ENCODE measurements at places on chromosomes 3 and 15.
A peak's percentile ranks its signal among the peaks of the same experiment; 100 is the strongest.

GRCh38 chr15:43118286-43118685, 12.4 kb upstream of the UBR1 start:
- no peak overlapping the region for H3K27ac ChIP-seq
- no peak for DNase-seq
- H3K4me3 ChIP-seq: no peak overlapping the region
- H3K27me3 ChIP-seq: peaks cover 46% of the 10 kb centered on the region
- H3K4me1 ChIP-seq: no peaks in the 10 kb centered on the region
- no peaks in the 10 kb centered on the region for H3K36me3 ChIP-seq

DNA sequence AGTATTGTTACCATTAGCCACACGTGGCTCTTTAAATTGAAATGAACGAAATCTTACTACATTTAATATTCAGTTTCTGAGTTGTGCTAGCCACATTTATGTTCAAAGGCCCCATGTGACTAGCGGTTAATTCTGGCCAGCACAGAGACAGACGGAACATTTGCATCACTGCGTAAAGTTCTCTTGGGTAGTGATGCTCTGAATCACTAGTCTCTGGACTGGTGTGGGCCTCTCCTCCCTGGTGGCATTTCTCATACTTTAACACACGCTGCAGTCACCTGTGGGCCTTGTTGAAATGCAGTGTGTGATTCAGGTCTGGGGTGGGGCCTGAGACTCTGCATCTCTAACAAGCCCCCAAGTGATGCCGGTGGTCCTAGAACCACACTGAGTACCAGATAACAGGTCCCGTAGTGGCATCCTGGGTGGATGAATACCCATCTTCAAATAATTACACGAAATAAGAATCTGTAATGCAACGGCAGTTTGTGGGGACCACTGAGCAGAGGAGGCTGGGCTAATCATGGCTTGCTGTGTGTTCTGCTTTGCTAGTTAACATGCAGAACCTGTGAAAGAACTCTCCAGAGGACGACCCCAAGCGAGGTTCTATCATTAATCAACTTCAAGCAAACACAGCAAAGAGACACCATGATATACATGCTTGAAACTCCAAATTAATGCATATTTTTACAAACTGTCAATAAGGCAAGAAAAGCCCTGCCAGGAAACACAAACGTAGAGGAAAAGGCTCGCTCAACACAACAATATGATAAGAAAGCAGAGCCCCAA, 623.8 kb downstream of the FOXP1 start:
- H3K27me3 ChIP-seq: no peaks in the 10 kb centered on the region
- H3K36me3 ChIP-seq: no peaks in the 10 kb centered on the region
- no peak for DNase-seq

- peak; percentile 61 for DNase-seq
- H3K27me3 ChIP-seq: peaks cover 5% of the 10 kb centered on the region
Observed at GRCh38 chr3:127074900-127075360, 92.0 kb downstream of the PLXNA1 start.

- no peak overlapping the region for H3K4me3 ChIP-seq
- H3K4me1 ChIP-seq: peaks cover 14% of the 10 kb centered on the region
- H3K27me3 ChIP-seq: no peaks in the 10 kb centered on the region
Observed at GRCh38 chr3:192927016-192927415, 9.4 kb upstream of the MB21D2 start.

- H3K27me3 ChIP-seq: no peaks in the 10 kb centered on the region
- H3K4me3 ChIP-seq: peak overlapping the region; percentile 79
- peak; percentile 63 for DNase-seq
- H3K27ac ChIP-seq: no peak overlapping the region
- no peaks in the 10 kb centered on the region for H3K36me3 ChIP-seq
- H3K4me1 ChIP-seq: peaks cover 43% of the 10 kb centered on the region
Observed at GRCh38 chr15:90869140-90869541, 753 bp downstream of the FURIN start.

DNA sequence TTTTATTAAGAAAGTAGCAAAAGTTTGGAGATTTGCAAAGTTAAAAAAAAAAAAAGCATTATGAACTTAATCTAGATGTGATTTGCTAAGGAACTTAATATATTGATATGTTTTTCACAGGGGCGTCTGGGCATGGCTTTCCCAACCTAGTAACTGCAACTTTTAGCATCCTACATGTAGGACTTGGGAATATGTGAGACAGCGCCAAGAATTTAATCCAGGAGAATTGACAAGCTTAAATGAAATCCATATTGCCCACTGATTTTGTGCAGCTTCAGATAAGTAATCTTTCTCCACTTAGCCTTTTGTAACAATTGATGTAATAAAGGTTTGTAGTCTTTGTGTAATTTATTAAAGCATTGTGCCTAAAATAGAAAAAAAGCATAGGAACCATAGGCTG, 982 bp upstream of the GABPB1 start:
- H3K36me3 ChIP-seq: peaks cover 37% of the 10 kb centered on the region
- H3K27ac ChIP-seq: no peak overlapping the region
- DNase-seq: no peak

- no peaks in the 10 kb centered on the region for H3K4me1 ChIP-seq
- H3K27ac ChIP-seq: no peak overlapping the region
- no peak overlapping the region for H3K4me3 ChIP-seq
Observed at GRCh38 chr3:21738283-21738682, 12.7 kb downstream of the ZNF385D start.

- DNase-seq: no peak
- no peaks in the 10 kb centered on the region for H3K27me3 ChIP-seq
- no peak overlapping the region for H3K27ac ChIP-seq
- H3K36me3 ChIP-seq: peaks cover 10% of the 10 kb centered on the region
- H3K4me3 ChIP-seq: no peak overlapping the region
- H3K4me1 ChIP-seq: no peaks in the 10 kb centered on the region
Observed at GRCh38 chr3:27454914-27455313, 29.3 kb downstream of the SLC4A7 start.

DNA sequence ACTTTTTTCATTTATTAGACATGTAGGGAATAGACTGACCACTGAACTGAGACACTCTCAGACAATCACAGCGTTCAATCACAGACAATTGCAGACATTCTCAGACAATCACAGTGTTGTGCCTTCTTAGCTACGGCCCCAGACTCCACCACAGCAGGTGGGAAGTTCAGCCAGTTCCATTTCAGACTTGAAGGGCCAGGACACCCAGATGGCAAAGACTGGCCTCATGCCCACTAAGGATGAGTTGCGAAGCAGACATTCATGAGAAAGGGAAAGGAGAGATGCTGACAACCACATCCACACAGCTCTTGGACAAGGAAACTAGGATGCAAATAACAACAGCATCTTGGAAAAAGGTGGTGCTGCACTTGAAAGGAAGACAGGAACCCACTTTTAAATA, 21.9 kb upstream of the ALDH1L1 start:
- H3K27me3 ChIP-seq: no peaks in the 10 kb centered on the region
- peak overlapping the region; percentile 97 for H3K27ac ChIP-seq
- no peaks in the 10 kb centered on the region for H3K36me3 ChIP-seq
- H3K4me1 ChIP-seq: no peaks in the 10 kb centered on the region

DNA sequence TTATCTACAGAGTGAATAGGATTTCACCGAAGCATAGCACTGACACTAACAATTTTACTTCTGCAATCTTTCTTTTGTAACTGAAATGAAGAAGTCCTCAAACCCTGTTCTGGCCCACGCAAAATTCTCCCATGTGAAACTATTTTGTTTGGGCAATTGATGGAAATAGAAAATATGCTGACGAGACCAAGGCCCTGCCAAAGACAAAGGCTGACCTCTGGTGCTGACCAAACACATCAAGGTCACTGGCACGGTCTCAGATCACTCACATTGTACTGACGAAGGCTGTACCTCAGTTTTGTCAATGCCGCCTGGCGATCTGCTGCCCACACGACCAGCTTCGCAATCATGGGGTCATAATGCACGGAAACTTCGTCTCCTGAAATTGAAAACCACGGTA, 58.4 kb upstream of the DCUN1D1 start:
- H3K27me3 ChIP-seq: no peaks in the 10 kb centered on the region
- H3K36me3 ChIP-seq: peaks cover 36% of the 10 kb centered on the region
- no peak for DNase-seq
- no peak overlapping the region for H3K27ac ChIP-seq
- H3K4me1 ChIP-seq: no peaks in the 10 kb centered on the region

GRCh38 chr3:160126761-160127160, 98.5 kb upstream of the C3orf80 start:
- H3K36me3 ChIP-seq: no peaks in the 10 kb centered on the region
- H3K27me3 ChIP-seq: no peaks in the 10 kb centered on the region
- no peak overlapping the region for H3K4me3 ChIP-seq
- no peaks in the 10 kb centered on the region for H3K4me1 ChIP-seq

DNA sequence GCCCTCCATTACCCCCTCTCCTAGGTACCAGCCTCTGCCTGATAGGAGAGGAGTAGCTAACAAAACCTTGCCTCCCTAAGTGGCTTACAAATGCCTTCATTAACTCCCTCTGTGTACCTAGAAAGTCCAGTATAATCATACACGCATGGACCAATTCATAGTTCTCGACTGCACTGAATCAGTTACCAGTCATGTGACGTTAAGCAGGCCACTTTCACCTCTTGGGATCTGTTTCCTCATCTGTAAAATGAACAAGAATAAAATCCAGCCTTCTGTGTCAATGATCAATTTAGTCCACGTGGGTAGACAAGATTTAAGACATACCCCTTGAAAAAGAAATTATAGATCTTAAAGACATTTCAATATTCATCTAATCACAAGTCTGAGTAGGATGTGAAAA, 72.2 kb downstream of the TRIM69 start:
- no peak overlapping the region for H3K27ac ChIP-seq
- H3K27me3 ChIP-seq: no peaks in the 10 kb centered on the region
- no peak overlapping the region for H3K4me3 ChIP-seq
- no peaks in the 10 kb centered on the region for H3K4me1 ChIP-seq

All from endodermal cell (in vitro differentiated cells).